ENCODE measurements at places on chromosomes 12 and 14.

DNA sequence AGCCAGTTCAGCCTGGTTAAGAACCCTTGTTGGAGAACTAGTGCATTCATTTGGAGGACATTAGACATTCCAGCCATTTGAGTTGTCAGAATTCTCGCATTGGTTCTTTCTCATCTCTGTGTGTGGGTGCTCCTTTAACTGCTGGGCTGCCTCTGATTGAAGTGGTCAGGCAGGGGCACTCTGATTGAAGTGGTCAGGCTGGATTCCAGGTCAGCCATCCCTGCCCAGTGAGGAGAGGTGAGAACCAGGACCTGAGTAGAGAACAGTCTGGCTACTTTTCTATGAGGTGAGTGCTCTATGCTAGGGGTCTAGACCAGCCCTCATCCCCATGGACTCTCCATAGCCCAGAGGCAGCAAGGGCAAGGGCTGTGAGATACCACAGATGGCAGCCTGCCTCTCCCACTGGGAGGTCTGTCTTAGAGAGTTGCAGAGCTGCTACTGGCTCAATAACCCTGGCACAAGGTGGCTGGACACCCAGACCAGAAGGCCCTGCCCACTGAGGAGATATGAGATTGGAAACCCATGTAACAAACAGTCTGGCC, 691.6 kb downstream of the TMTC2 start:
- DNase-seq: no peak

DNA sequence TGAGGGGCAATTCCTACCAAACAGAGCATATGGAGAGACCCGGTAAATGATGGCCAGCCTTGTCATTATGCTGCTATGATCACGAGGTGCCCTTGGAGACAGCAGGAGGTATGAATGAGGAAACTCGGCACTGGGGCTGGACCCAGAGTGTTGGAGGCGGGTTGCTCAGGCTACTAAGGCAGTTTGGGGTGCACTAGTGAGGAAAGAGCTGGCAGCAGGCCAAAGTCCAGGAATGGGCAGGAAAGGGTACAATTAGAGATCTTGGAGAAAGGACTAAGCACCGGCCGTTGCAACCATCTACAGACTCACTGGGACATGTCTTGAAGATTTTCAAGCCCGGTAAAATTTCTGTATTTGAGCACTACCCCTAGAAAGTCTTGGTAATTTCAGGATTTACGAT, 54.3 kb downstream of the CD9 start:
- no peak for DNase-seq

DNA sequence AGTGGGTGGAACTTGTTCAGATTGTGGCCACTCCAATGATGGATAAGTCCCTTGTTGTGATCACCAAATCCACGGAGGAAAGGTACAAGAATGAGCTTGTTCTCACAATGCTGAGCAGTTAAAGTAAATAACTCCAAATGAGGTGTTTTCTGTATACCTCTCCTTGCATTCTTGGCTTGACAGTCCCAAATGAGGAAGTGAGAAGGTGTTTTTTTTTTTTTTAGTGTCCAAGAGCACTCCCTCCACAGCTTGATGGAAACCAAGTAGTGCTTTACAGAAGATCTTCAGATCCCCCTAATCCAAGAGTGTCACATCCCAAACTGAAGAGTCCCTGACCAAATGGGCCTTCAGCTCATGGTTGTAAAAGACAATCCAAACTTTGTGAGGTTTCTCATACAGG, 153.6 kb downstream of the ATP23 start:
- DNase-seq: no peak

DNA sequence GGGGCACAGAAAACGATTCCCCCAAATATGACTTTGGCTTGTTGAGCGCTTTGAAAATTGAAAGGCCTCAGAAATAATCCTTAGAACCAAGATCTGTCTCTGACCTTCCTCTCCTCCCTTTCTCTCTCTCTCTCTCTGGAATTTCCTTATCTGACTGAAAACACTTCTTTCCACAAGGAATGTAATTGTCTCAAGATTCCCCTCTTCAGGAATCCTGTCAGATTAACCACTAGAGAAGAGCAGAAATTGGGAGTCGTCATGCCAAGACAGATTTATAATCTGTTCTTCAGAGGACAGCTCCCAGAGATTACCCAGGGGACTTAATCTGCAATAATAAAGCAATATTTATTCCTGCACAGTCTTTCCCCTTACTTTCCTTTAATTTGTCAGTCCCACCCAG, 317.6 kb downstream of the ACSS3 start:
- no peak for DNase-seq

GRCh38 chr12:106417926-106418910, 60.7 kb downstream of the POLR3B start:
- no peak for DNase-seq

DNA sequence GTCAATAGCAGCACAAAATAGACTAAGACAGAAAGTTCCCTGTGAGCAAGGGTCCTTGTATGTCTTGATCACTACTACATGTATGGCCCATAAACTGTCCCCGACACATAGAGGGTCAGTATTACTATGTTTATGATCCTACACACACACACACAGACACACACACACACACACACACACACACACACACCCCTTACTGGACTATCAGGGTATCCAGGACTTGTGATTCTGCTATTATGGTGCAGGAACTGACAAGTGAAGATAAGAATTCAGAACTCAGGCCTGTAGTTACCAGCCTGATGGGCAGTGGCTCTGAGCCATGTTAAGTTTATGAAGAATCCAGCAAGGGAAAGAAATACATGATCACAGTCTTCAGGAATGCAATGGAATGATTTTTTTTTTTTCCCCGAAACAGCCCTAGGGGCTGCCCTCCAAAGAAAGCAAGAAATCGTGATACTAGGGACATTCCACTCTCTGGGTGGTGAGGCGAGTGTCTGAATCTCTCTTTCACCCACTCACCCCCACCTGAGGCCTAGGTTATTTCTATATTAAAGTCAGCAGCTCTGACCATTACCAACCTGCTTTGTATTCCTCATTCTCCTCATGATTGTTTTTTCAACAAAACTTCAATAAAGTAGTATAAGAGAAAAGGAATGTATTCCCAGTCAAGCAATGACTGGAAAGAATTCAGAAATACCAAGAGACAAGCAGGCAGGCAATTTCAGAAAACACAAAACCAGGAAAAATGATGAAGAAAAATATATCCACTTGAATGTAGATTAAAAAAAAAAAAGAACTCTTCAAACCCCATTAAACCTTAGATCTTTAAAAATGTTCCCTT, 105.8 kb downstream of the AVPR1A start:
- no peak for DNase-seq

- DNase-seq: peak; percentile 68
Observed at GRCh38 chr12:57488402-57489156, 711 bp downstream of the MARS1 start.

DNA sequence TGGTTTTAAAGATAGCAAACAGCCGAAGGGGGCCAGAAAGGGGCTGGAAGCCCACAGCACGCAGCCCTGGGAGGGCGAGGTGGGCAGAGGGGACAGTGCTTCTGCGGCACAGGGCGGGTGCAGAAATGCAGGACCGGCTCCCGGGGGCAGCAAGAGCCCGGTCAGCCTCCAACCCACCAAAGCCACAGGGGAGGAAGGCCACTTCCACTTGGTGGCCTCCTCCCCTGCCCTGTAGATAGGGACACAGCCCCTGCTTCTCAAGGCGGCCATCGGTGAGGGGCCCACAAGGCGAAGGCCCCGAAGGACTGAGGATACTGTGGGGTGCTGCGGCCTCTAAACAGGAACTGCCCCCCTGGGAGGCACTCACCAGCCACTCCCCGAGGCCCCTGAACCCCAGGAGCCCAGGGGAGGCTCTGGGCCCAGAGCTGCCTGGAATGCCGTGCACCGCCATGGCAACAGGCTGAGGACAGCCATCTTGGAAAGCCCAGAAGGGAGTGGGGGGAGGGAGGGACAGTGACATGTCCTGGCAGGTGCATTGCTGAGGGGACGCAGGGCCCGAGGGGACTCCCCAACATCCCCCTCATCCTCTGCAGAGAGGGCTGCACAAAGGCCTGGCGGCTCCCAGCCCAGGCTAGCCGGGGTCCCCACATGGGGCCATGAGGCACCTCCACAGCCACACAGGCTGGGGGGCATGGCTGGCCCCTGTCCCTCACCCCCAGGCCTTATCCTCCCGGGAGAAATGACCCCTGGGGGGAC, 114.7 kb downstream of the NCOR2 start:
- DNase-seq: no peak

GRCh38 chr14:32662211-32662610, 276.5 kb upstream of the NPAS3 start:
- no peak for DNase-seq

DNA sequence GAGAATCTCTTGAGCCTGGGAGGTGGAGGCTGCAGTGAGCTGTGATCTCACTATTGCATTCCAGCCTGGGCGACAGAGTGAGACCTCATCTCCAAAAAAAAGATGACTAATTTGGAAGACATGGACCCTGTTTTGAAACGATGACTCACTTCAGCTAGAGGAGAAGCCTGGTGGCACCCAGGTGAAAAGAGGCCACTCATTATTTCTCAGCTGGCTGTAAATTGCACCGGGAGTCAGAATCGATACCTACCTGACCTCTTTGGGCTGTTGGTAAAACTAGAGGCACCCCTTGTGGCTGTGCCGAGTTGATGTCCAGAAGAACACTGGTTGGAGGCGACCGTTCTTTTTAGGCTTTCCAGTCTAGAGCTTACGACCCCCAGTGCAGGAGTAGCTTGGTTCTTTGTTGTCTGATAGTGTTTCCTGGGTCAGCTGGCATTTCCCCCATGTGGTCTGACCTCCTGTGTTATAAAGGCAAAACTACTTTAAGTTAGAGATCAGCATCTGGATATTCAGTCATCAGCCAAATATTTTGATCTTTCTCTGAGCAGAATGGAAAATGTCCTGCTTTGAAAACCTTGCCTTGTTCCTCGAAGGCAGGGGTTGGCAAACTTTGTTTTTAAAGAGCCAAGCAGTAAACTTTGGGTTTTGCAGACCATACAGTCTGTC, 93.2 kb downstream of the CHST11 start:
- no peak for DNase-seq

DNA sequence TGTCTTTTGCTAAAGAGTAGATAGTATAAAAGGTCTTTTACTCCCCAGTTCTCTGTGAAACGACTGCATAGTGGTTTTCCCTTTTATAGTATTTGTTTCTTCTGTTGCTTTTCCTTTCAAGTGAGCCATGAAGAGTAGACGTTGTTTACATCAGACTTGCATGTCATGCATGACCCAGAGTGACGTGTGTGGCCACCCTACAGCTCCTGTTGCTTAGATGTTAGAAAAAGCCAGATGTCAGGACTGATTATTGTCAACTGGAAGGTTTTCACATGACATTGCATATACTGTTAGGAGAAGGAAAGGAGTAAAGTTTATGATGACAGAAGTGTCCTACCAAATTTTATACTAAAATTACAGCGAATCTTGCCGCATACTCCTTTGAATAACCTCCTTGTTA, 1.3 kb upstream of the RD3L start:
- DNase-seq: no peak

DNA sequence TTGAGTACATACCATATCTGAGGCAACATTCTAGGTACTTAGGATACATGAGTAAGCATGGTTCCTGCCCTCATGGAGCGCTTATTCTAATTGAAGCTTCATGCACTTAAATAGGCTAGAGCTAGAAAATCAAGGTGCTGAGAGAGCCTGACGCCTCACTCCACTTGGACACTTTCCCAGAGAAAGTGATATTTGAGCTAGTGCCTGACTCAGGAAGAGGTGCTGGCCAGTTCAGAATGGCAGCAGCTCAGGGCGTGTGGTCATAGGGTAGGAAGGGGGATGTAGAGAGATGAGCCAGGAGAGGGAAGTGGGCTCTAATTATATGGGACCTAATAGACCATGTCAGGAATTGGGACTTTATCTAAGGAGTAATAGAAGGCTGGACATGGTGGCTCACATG, 33.3 kb downstream of the TULP3 start:
- no peak for DNase-seq

- no peak for DNase-seq
Observed at GRCh38 chr12:1879633-1880032, 38.8 kb downstream of the CACNA2D4 start.
